ENCODE measurements at places on chromosomes 16 and 17.

- DNase-seq: no peak
These were observed 22.5 kb downstream of the CENPX start for GRCh38 chr17:81999976-82000802.

GRCh38 chr16:59356709-59357108, 622.6 kb upstream of the GOT2 start:
- no peak for DNase-seq

DNA sequence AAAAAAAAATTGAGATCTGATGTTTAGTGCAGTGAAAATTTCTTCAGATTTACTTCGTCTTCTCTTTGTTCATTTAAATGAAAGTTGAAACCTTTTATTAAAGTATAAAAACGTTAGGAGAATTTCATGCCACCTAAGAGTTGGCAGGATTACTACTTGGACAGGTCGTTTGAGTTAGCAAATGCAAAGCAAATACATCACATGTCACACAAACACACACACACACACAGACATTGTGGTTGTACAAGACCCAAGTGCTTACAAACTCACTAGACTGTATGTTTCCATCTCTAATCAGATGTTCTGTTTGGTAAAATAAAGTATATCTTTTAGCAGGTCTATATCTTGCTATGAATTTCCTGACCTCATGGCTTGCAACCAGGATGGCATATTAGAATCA, 185.6 kb upstream of the COX10 start:
- DNase-seq: no peak

DNA sequence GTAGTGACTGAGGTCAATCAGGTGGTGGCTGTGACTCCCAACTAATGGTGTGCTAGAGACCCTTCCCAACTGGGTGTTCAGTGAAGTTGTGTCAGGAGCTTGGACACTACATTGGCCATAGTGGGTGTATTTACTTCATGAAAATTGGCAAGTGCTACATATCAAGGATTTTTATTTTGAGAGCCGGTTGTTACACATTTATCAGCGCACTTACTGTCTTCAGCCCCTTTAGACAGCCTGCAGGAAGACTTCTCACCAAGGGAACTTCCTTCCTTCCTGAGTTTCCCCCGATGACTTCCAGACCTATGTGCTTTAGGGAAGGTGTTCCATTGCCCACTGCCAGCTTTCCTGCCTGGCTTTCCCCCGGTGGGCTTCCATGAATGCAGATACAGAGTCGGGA, 261.2 kb downstream of the CBLN1 start:
- DNase-seq: no peak

GRCh38 chr16:47956916-47957315, 198.9 kb downstream of the ABCC12 start:
- DNase-seq: no peak

DNA sequence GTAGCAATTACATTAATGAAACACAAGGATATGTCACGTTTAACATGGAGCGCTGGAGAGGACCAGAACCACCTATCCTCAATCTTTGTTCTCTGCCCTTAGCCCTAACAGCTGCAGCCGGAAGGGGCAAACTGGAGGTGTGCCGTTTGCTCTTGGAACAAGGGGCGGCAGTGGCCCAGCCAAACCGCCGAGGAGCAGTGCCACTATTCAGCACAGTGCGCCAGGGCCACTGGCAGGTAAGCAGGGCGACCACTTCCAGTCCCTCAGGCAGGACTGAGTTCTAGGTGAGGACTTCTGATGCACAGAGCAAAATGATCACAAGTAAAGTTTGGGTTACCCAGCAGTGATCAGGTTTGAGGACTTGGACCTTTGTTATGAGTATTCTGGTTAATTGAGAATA, 41.1 kb downstream of the CYB561 start:
- no peak for DNase-seq

GRCh38 chr17:82095777-82096708, 2.0 kb downstream of the FASN start:
- no peak for DNase-seq

- DNase-seq: peak; percentile 97
These were observed 18.4 kb upstream of the ZFP90 start for GRCh38 chr16:68520649-68521086.

DNA sequence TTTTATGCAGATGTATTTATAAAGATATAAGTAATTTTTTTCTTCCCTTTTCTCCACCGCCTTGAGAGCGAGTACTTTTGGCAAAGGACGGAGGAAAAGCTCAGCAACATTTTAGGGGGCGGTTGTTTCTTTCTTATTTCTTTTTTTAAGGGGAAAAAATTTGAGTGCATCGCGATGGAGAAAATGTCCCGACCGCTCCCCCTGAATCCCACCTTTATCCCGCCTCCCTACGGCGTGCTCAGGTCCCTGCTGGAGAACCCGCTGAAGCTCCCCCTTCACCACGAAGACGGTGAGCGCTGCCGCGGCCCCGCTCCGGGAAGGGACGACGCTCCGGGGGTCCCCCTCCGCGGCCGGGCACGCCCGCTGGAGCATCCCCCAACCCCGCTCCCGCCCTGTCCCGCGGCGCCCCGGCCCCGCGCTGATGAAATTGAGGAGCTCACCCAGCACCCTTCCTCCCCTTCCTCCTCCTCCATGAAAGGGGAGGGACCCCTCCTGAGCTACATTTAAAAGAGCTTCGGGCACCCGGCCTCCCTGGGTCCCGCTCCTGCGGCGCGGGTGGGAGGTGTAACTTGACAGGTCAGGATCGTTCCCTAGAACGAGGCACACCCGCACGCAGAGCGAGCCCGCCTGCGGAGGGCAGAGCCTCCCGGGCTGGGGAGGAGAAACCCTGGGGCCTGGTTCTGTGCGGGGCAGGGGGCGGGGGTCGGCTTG, 706 bp downstream of the HLF start:
- peak; percentile 4 for DNase-seq

DNA sequence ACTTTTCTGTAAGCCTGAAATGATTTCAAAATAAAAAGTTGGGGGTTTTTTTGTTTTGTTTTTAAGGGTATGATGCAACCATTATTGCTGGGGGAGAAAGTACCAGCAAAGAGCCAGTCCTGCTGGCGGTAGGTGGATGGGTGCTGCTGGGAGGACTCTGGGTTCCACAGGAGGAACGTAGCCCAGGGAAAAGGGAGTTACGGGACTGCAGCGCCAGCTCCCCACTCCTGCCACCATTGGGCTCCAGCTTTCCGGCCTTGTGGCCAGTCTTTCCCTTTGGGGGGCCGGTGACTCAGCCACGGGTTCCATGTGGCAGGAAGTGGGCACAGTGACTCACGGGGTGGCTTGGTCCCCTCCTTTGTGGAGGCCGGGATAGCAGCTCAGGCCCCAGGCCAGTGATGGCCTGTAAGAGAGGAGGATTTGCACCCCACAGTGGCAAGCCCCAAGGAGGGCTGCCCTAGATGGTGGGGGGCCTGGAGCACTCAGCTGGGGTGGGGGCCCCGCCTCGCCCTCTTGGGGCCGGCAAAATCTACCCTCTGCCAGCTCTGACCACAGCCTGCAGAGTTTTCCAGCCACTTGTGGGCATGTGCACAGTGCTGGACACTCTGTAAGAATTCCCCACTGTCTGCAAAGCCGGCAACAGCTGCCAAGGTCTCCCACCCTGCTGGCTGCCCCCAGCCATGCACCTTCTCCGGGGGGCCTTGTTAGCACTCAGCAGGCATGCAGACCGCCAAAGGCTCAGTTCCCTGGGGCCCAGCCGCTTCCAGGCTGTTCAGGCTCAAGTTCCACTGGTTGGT, 30.4 kb downstream of the SOCS3 start:
- no peak for DNase-seq

GRCh38 chr16:68250951-68251350, 5.8 kb downstream of the PLA2G15 start:
- DNase-seq: no peak

DNA sequence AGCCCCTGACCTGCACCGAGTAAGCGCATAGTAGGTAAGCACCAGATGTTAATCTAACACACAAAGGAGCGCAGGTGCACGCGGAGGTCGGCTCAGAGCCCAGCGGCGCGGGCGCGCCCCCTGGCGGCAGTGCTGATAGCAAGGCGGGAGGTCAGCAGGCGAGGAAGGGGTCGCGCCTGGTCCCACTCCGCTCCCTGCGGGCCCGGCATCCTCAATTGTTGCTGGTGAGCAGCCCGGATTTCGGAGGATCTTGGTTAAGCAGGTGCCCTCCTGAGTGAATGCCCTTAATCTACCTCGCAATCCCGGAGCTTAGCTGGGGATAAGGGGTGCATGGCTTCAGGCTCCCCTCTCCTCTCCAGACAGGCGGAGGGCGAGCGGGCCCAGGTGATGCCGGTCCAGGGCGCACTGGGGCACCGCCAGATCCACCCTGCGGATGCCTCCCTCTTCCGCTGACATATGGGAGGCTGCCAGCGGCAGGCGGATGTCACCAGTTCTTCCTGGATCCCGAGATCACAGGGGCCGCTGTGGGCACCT, 4.0 kb upstream of the WNT3 start:
- DNase-seq: no peak

DNA sequence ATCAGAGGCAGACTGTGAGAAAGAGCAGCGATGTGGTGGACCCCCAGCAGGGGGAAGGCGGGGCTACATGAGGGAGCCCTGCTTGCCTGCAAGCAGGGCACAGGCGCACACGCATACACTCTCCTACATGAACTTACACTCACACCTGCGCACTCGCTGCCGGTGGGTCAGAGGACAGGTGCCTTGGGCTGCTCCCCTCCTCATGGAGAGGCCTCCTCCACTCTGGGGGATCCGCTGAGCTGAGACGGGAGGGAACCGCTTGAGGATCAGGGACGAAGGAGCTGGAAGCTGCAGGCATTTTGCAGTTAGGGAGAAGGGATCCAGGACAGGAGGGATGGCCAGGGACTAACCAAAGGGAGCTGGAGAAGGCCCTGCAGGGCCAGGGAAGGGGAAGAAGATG, 14.2 kb downstream of the OSBPL7 start:
- DNase-seq: no peak

DNA sequence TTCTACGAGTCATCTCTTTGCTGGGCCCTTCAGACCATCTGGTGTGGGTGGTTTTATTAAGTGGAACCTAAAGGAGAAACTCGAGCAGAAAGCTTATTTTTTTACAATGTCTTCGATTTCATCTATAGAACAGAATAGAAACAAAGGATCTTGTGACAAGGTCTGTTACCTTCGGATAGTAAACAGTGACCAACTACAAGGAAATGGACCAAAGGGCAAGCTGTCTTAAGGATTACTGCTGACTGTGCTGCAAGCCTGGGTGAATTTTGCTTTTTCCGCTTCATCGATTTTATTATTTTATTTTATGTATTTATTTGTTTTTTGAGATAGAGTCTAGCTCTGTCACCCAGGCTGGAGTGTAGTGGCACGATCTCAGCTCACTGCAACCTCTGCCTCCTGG, 348.9 kb upstream of the ERCC4 start:
- DNase-seq: no peak

GRCh38 chr16:63596716-63597115, 1525.1 kb downstream of the CDH11 start:
- DNase-seq: no peak

DNA sequence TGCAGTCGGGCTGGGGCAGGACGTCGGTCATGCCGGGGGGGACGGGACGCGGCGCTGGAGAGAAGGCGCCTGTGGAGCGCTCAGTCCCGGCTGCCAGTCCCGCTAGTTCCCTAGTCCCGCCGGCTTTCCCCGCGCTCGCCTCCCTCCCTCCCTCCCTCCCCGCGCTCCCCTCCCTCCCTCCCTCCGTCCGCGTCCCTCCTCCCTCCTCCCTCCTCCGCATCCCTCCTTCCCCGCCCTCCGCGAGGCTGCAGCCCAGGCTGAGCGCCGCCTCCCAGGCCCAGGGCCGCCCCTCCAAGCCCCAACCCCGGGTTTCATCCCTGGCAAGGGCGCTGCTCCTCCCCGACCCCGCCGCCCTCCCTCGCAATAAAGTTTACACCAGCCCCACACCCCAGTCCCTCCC, 34.8 kb downstream of the TIMM22 start:
- no peak for DNase-seq

DNA sequence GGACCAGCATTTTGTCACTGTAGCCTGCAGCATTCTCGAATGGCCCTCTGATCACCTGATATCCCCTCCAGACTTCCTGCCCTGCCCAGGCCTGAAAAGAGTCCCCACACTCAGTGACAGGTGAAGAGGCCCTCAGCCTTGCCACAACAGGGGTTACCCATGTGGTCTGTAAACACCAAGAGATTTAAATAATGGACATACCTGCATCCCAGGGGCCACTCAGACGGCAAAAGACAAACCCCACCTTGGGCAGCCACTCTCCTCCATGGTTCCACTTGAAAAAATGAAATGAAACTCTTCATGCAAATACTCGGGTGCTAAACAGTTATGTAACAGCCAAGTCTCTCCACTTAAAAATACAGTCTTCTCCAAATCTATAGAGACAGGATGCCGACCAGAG, 22.9 kb upstream of the PECAM1 start:
- no peak for DNase-seq

DNA sequence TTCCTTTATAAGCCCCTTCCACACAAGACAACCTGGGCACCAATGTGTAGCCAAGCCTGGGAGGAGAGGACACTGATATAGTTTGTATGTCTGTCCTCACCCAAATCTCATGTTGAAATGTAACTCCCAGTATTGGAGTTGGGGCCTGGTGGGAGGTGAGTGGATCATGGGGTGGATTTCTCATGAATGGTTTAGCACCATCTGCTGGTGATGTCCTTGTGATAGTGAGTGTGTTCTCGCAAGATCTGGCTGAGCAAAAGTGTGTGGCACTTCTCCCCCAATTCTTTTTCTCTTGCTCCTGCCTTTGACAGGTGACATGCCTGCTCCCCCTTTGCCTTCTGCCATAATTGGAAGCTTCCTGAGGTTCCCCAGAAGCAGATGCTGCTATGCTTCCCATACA, 135.8 kb downstream of the USP31 start:
- DNase-seq: no peak

DNA sequence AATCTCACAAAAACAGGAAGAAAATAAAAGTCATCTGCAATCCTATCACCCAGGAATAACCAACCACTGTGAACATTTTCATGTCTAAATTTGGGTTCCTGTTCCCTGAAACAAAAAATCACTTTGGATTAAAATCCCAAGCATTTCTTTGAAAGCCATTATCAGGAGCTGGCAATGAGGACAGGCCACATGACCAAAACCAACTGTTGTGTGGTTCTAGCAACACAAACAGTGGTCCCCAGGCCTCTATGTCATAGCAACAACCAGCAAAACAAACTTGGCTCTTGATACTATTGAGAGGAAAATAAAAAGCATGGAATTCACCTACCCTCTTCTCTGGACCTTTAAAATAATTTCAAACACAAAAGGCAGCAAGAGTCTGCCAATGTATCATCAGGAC, 252.5 kb downstream of the SLC39A11 start:
- no peak for DNase-seq

GRCh38 chr17:6078458-6078871, 8.3 kb downstream of the WSCD1 start:
- no peak for DNase-seq

DNA sequence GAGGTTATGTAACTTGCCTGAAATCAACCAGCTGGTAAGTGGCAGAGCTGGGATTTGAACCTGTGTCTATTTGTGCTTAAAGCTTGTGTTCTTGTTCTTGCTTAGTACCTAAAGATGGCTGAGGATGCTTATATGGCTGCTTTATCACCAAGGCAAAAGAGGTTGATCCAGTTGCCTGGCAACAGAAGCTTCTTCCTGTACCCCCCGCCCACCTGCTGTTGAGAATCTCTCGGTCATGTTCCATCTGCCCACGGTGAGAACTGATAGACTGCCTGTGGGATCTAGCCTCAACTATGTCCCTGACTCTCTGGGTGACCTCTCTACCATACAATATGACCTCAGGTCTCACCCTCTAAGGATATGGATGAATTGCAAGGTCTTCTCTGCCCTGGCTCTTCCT, 60.7 kb downstream of the ABCC6 start:
- peak; percentile 23 for DNase-seq

Data from COR-L47 (cell line).